Mesangial cell (primary cell): ENCODE measurements at places on chromosomes 3 and 15. TPM values are rescaled to one million over a fixed set of nuclear protein-coding genes. Genes with fewer than 3 reads are reported as not detected.

CLN6 gene
- total RNA-seq, result 35.9 and 60.9 TPM in 2 replicates

IGDCC3 gene
- 0.25 TPM in 1 of 2 replicates, not detected in the other for total RNA-seq

ESYT3 gene
- total RNA-seq, result 1.5 and 1.6 TPM in 2 replicates

C2CD4A gene
- total RNA-seq, result 0.25 TPM in 1 of 2 replicates, not detected in the other
